ENCODE measurements at places on chromosomes 1 and 21.

- no peak for DNase-seq
Observed at GRCh38 chr21:36236052-36236730, 79.6 kb downstream of the DOP1B start.

- no peak for DNase-seq
Observed at GRCh38 chr1:94821636-94822305, 1.6 kb downstream of the SLC44A3 start.

DNA sequence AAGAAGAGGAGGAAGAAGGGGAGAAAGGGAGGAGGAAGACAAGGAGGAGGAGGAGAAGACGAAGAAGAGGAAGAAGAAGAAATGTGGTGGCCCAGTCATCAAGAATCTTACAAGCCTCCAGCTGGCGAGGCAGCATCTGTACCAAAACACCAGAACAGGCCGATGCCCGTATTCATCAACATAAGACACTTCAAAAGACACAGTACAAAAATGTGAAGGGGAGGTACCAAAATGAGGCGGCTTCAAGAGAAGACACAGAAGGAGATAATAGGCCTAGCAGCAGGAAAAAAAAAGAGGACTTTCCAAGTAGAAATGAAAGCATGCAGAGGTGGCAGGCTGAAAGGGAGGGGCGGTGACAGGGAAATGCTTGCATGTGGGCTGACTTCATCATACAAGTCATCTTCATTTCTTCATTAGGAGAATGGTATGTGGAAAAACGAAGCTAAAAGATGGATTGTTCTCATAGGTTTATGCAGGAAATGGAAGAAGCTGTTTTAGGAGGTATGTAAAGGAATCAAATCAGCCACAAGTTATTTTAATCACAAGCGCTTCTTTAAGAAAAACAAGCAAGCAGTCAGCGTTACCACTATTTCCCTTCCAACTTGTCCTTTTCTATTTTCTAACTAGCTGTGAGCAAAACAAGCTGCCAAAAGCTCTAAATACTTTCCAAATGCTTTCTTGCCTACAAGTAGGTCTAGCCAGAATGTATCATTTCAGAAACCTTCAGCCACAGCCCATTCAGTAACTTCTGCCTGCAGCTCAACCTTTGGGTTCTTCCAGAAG lies 192.3 kb downstream of the SLC45A1 start:
- DNase-seq, result peak; percentile 88

GRCh38 chr1:10693497-10694273 lies 102.8 kb downstream of the CASZ1 start:
- DNase-seq, result no peak

GRCh38 chr1:15154480-15155036 lies 1.0 kb downstream of the TMEM51 start:
- DNase-seq, result no peak

DNA sequence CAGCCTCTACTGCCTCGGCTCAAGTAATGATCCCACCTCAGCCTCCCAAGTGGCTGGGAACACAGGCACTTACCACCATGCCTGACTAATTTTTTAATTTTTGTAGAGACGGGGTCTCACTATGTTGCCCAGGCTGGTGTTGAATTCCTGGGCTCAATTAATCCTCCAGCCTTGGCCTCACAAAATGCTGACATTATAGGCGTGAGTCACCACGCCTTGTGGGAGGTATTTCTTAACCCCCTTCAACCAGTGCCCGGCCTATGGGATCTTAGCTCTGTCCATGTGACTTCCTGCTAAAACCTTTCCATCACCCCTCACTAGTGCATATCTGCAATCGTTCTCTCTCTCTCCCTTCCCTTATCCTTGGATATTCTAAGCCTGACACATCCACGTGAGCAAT lies 86.4 kb downstream of the FOXD2 start:
- DNase-seq, result no peak

DNA sequence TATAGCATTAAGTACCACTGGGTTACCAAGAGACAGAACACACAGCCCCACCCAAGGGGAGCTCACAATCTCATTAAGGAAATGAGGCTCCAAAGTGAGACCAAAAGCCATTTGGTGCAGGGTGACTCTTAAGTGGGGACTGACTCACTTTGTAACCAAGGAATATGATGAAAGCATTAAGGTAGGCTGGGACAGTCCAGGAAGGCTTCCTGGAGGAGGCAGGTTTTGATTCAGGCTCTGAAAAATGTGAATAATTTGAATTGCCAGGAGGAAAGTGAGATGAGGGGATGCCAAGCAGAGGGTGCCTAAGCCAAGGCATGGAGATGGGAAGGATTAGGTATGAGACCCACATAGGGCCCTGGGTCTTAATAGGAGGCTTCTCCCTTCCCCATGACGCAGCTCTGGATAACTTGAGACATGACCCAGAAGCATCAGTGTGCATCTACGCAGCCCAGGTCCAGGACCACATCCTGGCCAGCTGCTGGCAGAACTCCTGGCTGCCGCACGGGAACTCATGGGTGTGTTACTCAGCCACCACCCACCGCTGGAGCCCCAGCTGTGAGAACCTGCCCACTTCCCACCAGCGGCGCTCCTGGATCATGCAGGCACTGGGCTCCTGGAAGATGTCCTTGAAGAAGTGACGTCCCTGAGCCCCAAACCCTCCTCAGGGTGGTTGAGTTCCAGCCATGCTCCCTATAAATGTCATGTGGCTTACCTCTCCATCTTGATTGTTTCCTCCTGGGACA lies 5.9 kb upstream of the TTC4 start:
- DNase-seq, result no peak

GRCh38 chr1:182649041-182649440 lies 35.3 kb downstream of the RGS8 start:
- no peak for DNase-seq

GRCh38 chr21:42437786-42438185 lies 34.1 kb downstream of the UBASH3A start:
- no peak for DNase-seq

- DNase-seq, result no peak
Observed at GRCh38 chr21:32131960-32132359, 146.9 kb downstream of the MIS18A start.

DNA sequence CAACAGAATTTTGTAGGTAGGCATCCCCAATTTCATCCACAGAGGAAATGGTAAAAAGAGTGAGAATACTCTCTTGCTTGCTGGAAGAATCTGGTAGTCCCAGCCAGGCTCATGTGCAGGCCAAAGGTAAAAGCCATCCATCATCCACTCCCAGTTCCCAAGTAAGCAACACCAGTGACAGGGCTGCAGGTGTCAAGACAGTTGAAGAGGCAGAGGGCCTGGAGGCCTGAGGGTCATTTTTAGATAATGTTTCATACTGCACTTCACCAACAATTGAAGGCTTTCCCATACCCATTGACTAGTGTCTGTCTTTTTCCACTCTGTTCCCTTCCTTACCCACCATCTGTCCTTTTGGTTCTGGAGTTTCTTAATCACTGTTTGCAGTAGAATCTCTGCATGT lies 141.7 kb upstream of the L1TD1 start:
- no peak for DNase-seq

- DNase-seq, result no peak
Observed at GRCh38 chr1:190809312-190809711, 331.6 kb upstream of the BRINP3 start.

All from AG04449 (cell line).